ENCODE measurements at places on chromosomes 6 and 20.

GRCh38 chr20:8310618-8311017 is 178.6 kb downstream of the PLCB1 start:
- DNase-seq, result no peak

DNA sequence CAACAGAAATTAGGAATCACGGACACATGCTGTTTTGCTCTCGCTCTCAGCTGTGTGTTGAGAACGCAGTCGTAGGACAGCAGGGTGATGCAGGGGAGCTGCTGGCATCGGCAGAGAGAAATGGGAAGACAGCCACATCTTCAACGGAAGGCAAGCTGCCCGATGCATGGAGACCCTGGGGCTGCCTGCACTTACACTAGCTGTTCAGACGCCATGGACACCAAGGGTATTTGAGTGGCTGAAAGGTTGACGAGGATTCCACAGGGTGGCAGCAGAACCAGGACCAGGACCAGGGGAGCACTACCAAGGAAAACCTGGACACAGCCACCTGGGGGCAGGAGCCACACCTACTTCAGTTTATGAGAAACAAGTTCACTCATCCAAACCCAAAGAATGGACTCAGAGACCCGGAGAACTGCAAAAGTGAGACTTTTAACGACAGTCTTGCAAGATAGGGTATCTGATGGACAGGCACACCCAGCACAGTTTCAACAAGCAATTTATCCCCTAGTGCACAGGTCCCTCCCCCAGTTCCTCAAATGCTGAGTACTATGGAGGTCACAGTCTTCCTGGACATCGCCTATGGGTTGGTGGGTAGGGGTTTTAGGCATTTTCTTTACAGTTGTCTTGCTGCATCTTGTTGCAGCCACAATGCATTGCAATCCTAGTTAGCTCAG is 56.3 kb upstream of the ENTPD6 start:
- DNase-seq, result no peak

DNA sequence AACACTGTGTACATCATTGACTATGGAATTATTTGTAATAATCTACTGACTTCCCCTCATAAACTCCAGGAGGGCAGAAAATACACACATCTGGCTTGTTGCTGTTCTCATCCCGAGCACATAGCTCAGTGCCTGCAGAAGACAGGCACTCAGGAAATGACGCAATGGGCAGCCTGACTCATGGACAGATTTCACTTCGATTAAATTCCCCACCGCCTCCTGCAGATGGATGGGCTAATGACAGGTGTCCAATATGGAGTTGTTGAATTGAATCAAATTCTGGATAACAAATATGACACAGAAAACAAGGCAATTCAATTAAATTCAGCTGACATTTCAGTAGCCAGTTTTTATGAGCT is 9.1 kb downstream of the ANKRD60 start:
- no peak for DNase-seq

- peak; percentile 31 for DNase-seq
These were observed 306 bp downstream of the EBF4 start for GRCh38 chr20:2692886-2693285.

DNA sequence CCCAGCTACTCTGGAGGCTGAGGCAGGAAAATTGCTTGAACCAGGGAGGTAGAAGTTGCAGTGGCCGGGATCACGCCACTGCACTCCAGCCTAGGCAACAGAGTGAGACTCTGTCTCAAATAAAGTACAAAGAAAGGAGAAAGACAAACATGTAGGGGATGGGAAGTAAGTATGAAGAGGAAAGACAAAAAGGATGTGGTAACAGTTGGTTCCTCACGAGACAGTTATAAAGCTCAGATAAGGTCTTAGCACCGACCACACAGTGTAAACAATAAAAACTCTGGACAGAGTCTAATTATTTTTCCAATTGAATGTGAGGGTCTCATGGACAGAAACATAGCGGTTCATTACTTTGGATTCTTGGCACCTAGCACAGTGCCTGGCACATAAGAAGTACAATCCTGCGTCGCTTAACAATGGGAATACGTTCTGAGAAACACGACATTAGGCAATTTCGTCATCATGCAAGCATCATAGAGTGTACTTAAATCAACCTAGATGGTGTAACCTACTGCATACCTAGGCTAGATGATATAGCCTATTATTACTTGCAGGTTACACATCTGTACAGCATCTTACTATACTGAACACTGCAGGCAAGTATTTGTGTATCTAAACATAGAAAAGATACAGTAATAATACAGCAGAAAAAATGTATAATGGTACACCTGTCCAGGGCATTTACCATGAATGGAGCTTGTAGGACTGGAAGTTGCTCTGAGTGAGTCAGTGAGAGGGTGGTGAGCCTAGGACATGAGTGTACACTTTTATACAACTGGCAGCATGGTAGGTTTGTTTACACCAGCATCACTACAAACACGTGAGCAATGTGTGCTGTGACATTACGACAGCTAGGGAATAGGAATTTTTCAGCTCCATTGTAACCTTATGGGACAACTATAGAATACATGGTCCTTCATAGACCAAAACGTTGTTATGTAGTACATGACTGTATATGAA is 38.2 kb downstream of the MBOAT1 start:
- DNase-seq, result no peak

DNA sequence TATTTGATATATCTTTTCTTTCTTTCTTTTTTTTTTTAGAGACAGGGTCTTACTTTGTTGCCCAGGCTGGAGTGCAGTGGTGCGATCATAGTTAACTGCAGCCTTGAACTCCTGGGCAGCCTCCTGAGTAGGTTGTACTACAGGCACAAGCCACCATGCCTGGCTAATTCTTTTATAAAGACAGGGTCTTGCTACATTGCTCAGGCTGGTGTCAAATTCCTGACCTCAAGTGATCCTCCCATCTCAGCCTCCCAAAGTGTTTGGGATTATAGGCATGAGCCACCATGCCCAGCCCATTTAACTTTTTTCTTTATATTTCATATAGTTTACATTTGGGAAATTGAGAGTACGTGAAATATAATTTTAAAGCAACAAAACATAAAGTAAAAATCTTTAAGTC is 10.1 kb downstream of the NUS1 start:
- DNase-seq, result no peak

- no peak for DNase-seq
These were observed 178.1 kb downstream of the BACH2 start for GRCh38 chr6:90118581-90118980.

Data from stimulated activated CD4-positive, alpha-beta T cell treated with anti-CD3 and anti-CD28 coated beads, Interleukin-1b, Interleukin-23, amount 100 ng/mL, for 4 hours (primary cell).